ENCODE measurements at places on chromosomes 3 and 15. TPM values are rescaled to one million over a fixed set of nuclear protein-coding genes. Genes with fewer than 3 reads are reported as not detected.

Gene TMEM158
- 181 TPM for total RNA-seq

DNA sequence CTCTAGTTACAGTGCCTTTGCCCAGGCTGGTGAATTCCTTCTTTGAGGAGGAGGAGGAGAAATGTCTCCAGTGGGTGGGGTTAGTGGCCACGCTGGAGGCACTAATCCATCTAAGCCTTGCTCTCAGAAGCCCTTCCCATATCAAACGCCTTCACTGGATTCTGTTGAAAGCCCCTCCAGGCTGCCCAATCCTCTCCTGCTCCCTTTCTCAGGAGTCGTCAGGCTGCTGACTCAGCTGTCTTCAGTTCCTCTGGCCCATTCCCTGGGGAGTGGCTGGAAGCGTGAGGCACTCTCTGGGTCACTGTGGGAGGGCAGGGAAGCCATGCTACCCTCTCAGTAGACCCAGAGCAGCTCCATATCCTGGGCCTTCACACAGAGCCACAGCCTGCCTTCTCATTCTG lies 2.7 kb downstream of the AP2M1 start:
- DNase-seq = peak; percentile 66

Gene COMMD2
- total RNA-seq = 38.8 TPM

DNA sequence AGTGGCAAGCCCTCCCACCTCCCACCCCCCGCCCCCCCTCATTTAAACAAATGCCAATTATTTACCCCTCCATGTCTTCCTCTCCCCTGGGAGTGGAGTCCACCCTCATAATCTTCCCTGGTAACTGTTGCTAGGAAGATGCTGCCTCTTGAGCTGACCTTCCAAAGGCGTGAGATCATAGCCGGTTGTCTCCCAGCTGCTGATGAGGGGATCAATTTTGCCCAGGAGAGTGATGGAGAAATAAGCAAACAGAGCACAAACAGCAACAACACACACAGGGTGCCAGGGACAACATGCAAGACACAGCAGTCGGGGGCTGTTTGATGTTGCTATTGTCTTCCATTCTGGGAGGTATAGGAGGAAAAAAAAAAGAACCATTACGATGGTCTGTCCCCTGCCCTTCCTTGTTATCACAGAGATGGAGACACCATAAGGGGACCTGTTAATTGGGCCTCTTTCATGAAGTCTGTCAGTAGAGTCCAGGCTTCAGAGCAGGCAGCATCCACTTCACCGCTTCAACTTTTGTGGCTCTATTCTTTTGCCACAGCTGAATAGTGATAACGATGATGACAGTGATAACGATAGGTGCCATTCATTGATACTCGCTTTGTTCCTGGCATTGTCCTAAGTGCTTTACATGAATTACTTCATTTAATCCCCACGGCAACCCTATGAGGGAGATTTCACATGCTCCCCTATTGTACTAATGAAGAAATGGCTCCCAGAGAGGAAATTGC lies 76.9 kb upstream of the RGMA start:
- no peak for DNase-seq

Gene TMEM207
- not detected for total RNA-seq

Gene SATB1
- 0.64 TPM for total RNA-seq

Gene TRPC1
- total RNA-seq = 13.2 TPM

- no peak for DNase-seq
These were observed 164.7 kb upstream of the SMAD3 start for GRCh38 chr15:66900586-66901310.

Gene WDR76
- 39.1 TPM for total RNA-seq

DNA sequence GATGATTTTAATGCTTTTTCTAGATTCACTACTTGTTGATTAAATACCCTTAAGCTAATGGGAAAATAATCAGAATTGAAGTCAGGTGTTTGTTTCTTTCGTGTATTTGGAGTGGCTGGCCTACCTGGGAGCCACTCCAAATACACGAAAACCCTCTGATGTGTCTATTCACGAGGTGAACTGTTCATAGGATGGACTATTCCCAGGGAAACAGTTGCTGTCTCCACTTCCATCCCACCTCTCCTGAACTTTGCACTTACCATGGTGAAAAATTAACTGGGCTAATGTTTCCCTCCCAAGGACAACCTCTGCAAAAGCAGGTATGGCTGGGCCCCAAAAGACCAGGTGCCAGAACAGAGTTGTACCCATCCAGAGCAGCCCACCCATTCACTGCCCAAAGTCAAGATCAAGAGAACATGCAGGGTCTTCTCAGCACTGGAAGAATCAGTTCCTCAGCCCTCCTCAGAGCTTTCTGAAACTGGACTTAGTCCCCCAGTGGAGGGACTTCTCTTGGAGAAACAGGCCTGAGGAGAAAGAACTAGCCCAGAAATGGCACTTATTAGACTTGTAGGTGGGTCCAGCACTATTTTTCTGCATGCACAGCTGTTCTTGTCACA lies 2.9 kb upstream of the SMAD3 start:
- no peak for DNase-seq

DNA sequence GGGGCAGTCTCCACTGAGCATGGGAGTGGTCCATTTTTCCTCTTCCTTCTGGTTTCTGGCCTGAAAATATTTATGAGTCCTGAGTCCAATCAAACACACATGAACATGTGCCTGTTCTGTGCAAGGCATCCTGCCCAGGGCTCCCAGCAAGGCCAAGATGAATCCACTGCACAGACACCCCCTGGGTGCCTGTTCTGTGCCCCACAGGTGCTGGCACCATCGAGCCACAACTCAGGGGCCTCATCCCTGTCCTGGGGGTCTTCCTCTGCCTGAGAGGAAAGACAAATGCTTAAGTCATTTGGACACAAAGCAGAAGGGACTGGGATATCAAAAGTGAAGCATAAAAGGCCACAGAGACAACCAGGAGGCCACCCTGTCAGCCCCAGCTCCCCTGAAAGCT lies 87.4 kb upstream of the IQSEC1 start:
- no peak for DNase-seq

DNA sequence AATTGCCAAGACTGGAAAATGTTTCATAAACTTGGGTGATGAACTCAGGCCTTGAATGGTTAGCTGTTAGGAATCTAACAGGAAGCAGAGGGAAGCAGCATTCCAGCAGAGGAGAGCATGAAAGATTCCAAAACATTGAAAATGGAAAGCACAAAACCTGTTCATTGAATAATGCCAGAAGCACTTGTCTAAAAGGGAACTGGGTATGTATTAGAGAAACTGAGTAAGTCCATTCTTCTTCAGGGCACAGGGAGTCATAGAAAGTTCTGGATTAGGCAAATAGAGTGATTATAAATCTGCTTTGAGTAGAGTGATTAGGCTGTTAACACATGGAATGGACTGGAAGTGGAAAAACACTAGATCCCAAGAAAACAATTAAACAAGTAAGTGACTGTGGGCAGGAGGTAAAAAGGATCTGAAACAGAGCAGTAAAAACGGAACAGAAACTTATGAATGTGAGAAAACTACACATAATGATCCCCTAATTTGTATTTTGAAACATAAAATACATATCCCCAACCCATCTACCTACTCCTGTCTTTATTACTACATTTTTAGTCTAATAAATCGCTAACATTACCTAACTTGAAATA lies 343.4 kb downstream of the TBC1D5 start:
- DNase-seq = no peak

All from LHCN-M2 (cell line).